RKO (cell line): ENCODE measurements at places on chromosomes 6 and 20.

DNA sequence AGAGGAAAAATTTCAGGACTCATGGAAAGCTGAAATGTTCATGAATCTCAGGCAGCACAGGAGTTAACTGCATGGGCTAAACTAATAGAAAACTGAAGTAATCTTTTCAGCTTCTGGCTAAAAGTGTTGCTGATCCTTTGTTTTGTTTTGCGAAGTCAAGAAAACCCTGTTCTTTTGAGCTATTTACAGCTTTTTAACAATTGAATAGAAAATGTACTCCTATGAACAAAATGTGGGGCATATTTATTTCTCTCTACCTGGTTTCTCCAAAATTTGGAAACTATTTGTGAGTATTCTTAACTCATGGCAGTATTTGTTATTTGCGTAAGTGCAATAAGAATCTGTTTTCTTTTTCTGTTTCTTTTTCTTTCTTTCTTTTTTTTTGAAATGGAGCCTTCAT is 818.8 kb upstream of the CITED2 start:
- DNase-seq, result no peak

GRCh38 chr6:70124882-70125545 is 177.9 kb downstream of the COL9A1 start:
- DNase-seq, result peak; percentile 46

GRCh38 chr6:16511040-16511660 is 250.1 kb downstream of the ATXN1 start:
- peak; percentile 52 for DNase-seq

GRCh38 chr6:40148882-40149573 is 214.8 kb upstream of the MOCS1 start:
- DNase-seq, result no peak

DNA sequence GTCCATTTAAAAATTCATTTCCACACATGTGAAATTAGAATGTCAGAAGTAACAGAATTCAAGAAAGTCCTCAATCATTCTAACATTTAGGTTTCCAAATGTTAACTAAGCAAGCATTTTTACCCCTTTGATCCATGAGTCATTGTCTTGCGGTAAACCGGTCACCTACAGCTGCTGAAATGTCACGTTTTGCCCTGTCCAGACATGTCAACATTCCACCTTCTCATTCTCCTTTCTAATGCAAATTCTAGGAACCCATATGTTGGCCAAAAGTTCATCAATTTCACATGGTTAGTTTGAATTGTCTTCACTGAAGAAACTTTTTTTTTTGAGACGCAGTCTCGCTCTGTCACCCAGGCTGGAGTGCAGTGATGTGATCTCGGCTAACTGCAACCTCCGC is 117.2 kb downstream of the IPCEF1 start:
- no peak for DNase-seq

DNA sequence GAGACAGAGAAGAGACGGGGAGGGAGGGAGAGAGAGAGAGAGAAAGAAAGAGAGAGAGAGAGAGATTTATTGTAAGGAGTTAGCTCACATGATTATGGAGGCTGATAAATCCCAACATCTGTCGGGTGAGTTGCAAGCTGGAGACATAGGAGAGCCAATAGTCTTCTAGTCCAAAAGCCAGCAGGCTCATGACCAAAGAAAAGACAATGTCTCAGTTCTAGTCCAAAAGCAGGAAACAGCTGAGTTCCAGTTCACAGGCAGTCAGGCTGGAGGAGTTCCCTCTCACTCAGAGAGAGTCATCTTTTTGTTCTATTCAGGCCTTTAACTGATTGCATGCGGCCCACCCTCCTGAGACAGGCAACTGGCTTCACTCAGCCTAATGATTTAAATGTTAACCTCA is 416.6 kb downstream of the PREX1 start:
- DNase-seq, result no peak

GRCh38 chr6:44564906-44565524 is 177.5 kb downstream of the CDC5L start:
- DNase-seq, result no peak

GRCh38 chr6:100554228-100554627 is 89.5 kb upstream of the SIM1 start:
- DNase-seq, result no peak

DNA sequence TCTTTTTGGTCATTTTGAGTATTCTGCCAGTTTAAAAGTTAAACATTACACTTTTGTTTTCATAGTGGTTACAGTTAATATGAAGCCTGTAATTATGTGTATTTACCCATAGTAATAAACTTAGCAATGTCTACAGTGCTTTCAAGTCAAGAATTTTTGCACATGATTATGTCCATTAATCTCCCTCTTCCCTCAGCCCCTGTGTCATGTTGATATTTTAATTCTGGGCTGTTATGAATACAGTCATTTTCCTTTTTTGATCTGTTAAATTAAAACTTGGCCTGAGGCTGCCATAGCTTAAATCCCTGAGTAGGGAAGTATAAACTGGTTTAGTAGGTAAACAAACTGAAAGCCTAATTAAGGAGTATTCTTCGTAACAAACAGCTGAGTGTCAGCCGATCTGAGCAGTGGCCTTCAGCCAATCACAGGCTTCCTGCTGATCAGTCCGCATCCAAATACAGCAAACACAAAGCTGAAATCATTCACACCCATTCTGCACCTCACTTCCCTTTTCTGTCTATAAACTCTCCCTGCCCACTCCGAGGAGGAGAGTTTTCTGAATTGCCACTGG is 9.5 kb upstream of the SFT2D1 start:
- DNase-seq, result no peak

GRCh38 chr6:163263196-163263595 is 151.3 kb upstream of the QKI start:
- no peak for DNase-seq

- no peak for DNase-seq
These were observed 18.7 kb downstream of the GATA5 start for GRCh38 chr20:62457098-62457497.

- no peak for DNase-seq
These were observed 503.9 kb upstream of the EYS start for GRCh38 chr6:66210964-66211363.

GRCh38 chr6:84062519-84063154 is 29.1 kb downstream of the MRAP2 start:
- no peak for DNase-seq

DNA sequence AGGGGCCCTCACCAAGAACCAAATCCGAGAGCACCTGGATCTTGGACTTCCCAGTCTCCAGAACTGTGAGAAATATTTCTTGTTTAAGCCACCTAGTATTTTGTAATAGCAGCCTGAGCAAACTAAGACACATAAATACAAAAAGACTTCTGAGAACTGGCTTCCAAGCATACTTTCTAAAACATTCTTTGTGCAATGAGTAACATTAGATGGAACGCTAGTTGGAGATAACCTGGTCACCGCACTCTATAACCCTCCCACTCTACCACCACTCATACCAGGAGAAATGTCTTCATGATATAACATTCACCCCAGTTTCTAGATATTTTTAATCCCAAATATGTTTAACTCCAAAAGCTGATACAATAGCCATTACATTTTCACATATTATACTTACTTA is 169.5 kb upstream of the THEMIS start:
- DNase-seq, result no peak

DNA sequence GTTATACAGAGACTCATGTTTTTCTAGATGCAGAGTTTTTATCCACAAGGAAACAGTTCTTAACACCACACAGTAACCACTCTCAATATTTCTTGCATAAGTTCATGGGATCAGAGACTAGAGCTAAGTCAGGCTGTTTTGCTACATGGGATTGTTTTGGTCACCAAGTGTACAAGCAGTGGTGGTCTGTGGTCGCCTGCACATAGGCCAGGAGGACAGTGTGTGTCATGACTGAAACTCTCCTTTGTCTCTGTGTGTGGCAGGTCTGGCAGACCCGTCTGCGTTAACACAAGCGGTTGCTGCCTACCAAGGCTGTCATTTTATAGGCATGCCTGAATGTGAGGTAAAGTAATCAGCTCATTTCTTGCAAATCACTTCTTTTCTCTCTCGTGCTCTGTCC is 18.9 kb downstream of the WRNIP1 start:
- DNase-seq, result no peak

- no peak for DNase-seq
These were observed 7.9 kb downstream of the ZC3H12D start for GRCh38 chr6:149476789-149477455.
